NCI-H774 (cell line): ENCODE measurements at places on chromosomes 1 and 21.

- no peak for DNase-seq
These were observed 41.0 kb downstream of the WASF2 start for GRCh38 chr1:27448982-27449381.

DNA sequence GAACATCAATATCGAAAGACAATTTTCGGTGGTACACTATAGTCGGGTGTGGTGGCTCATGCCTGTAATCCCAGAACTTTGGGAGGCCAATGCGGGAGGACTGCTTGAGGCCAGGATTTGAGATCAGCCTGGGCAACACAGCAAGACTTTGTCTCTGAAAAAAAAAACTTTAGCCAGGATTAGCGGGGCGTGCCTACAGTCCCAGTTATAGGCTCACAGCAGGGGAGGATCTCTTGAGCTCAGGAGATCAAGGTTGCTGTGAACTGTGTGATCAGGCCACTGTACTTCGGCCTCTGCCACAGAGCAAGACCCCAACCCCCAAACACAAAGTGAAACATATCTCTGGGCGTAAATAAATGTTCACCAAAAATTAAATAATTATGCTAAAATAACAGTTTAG is 1.6 kb downstream of the TADA1 start:
- no peak for DNase-seq

DNA sequence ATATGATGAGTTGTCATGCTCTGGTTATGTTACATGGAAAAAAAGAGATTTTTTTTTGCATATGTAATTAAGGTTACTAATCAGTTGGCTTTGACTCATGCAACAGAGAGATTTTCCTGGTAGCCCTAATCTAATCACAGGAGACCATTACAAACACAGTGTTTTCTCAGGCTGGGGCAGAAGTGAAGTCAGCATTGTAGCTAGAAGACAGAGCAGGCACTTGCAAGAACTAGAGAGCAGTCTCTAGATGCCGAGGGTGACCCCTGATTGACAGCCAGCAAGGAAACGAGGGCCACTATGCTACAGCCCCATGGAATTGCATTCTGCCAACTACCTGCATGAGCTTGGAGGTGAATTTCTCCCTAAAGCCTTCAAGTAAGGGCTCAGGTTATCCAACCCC is 151.3 kb downstream of the RUNX1 start:
- no peak for DNase-seq

DNA sequence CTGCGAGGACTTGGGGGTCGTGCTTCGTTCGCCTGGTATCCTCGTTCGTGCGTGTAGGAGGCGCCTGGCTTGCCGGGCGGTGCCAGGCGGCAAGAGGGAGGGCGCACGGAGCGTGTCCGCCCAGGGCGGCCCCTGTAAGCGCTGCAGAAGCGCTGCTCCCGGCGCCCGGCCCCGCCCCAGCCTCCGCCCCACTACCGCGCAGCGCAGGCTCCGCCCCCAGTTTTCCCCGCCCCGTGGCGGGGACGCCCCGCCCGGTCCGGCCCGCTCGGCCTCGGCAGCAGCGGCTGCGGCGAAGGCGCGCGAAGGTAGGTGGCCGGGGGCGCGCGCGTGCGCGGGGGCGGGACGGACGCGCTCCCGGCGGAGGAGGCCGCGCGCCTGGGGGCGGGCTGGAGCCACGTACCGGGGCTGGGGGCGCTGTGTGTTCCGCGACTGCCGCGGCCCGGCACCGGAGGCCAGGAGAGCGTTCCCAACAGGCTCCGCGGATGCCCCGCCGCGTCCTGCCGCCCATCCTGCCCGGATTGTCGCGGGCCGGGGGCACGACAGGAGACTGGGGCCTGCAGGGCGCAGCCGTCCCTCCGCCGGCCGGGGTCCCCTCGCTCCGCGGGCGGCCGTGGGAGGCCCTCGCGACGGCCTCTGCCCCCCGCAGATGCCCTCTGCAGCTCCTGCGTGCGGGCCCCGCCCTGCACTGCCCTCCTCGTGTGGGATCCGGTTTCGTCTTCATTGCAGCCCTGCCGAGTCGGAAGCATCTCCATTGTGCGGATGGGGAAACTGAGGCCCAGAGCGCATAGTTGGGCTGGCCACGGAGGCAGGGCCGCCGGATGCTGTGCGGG is 7.7 kb upstream of the CROCC start:
- DNase-seq, result peak; percentile 98

GRCh38 chr1:25727635-25728286 is 72.2 kb upstream of the SELENON start:
- DNase-seq, result no peak

DNA sequence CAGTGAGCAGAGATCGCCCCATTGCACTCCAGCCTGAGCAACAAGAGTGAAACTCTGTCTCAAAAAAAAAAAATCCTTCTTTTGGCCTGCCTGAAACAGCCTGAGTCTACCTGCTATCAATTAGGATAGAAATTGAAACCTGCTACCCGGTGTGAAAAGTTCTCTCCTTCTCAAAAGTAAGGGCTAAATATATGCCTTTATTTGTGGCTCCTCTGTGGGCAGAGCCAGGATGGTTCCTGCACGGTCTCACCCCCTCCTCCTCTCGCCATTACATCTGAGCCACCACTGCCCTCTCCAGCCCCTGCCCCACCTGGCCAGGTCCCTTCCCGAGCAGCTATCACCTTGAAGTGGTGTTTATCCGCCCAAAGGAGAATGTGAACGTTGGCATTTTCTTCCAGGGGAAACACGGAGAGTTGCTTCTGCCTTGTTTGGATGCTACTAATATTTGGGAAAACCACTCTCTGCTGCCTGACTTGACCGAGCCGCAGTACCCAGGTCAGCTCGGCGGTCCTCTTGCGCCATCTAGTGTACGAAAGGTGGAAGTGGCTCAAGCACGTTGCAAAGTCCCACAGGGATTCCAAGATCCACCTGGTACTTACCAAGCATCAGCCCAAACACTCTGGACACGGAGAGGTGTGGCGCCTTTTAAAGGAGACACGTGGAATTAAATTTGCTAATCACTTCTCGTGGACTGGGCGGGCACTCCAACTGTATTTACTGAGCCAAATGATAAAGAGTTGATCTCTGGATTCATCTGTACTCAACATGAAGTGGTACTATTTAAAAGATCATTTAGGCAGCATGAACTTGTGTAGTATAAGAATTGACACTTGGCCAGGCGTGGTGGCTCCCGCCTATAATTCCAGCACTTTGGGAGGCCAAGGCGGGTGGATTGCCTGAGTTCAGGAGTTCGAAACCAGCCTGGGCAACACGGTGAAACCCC is 31.9 kb downstream of the SETD4 start:
- DNase-seq, result peak; percentile 65

- no peak for DNase-seq
These were observed 16.8 kb upstream of the DLGAP3 start for GRCh38 chr1:34946211-34946610.

GRCh38 chr1:231818337-231818736 is 191.7 kb downstream of the DISC1 start:
- DNase-seq, result no peak

DNA sequence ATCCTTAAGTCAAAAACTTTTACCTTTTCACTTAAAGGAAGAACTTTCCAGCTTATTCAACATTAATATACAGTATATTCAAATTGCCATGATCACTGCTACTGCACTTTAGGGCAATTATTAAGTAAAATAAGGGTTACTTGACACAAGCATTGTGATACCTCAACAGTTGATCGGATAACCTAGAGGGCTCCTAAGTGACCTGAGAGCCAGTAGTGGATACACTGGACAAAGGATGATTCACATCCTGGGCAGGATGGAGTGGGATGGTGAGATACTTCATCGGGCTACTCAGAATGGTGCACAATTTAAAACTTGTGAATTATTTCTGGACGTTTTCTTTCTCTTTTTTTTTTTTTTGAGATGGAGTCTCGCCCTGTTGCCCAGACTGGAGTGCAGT is 54.5 kb upstream of the PPM1J start:
- no peak for DNase-seq
